CD4-positive, alpha-beta T cell treated with Interleukin-12 subunit alpha and Interleukin-12 subunit beta, for 1 hour (primary cell): ENCODE measurements at places on chromosomes 3 and 15.
A peak's percentile ranks its signal among the peaks of the same experiment; 100 is the strongest.

DNA sequence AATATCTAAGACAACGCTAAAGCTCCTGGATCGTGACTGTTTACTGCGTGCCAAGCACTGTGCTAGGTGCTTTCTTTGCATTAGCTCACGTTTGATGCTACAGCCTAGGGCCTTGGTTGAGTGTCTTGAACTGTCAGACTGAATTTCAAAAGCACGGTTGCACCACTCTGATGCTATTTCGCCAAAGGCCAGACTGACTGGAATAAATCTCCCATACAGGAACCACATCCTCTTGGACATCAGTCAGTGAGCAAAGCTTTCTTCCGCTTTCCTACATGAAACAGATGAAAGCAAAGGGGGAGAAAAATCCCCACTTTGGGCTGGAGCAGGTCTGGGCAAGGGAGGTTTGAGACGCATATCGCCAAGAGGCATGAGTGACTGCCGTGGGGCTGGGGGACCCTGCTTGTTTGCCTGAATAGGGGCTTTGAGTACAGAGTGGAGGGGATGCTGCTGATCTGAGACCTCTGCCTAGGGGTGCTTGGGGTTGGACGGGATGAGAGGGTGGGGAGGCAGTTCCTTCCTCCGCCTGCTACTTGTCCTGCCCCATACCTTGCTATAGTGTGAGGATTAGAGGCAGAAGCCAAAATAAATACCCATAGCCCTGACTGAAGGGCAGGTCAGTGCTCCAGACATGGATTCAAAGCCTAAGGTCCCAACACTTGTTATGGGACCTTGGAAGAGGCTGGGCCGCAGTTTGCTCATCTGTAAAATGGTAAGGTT, 5.3 kb downstream of the FGD5 start:
- no peak for DNase-seq

DNA sequence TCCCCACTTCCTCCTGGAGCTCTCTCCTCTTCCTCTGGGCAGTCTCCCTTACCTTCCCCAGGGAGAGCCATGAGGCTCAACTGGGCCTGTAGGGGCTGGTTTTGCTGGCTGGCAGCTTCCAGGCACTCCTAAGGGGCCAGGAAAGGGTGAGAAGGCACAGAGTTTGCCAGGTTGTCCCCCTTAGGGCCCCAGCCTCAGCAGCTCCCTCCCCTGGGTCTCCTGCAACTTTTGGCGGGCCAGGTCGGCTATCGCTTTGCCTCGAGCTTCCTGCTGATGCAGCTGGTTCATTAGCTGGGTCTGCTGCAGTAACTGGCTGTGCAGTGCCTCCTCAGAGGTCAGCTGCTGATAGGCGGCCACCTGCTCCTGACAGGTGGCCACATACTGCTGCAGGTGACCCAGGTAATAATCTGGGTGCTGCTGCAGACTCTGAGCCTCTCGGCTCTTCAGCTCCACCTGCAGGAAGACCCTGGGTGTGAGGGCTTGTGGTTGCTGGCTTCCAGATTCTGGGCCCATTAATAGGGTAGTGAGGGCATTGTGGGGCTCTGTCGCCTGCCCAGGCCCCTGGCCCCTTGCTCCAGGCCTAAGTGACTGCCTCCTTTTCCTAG, 29.7 kb upstream of the OR4F6 start:
- DNase-seq = peak; percentile 2

DNA sequence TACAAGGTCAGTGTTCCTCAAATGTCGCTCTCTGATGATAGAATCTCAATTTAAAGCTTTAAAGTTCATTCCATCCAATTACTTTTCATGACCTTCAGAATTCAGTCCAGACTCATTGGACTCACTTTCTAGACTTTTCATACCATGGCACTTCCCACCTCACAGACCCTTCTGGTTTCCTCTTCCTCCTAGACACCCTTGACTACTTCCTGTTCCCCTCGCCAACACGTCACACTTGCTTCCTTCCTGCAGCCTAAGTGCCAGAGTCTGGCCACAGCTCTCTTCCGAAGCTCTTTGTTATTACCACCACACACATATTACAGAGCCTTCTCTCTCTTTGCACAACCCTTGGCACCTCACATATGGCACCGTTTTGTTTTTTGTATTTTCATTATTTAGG, 59.1 kb upstream of the UMPS start:
- DNase-seq = peak; percentile 56

DNA sequence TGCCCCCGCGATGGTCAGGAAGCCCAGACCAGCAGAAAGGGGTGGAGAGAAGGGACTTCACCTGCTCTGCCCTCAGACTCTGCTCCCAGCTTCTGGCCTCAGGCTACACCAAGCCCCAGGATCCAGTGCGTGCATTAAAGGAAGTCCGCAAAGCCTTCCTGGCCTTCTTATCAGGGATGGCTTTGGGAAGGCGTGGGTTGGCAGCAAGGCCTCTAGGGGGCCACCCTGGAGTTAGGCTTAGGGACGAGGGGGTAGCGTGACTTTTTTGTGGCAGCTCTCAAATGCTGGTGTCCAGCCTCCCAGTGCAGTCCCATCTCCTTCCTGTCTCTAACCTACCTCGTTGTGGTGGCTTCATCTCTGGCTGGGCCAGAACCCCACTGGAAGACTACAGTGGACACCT, 18.9 kb upstream of the RPL29 start:
- no peak for DNase-seq

GRCh38 chr15:67098768-67099282, 33.4 kb downstream of the SMAD3 start:
- DNase-seq = no peak

DNA sequence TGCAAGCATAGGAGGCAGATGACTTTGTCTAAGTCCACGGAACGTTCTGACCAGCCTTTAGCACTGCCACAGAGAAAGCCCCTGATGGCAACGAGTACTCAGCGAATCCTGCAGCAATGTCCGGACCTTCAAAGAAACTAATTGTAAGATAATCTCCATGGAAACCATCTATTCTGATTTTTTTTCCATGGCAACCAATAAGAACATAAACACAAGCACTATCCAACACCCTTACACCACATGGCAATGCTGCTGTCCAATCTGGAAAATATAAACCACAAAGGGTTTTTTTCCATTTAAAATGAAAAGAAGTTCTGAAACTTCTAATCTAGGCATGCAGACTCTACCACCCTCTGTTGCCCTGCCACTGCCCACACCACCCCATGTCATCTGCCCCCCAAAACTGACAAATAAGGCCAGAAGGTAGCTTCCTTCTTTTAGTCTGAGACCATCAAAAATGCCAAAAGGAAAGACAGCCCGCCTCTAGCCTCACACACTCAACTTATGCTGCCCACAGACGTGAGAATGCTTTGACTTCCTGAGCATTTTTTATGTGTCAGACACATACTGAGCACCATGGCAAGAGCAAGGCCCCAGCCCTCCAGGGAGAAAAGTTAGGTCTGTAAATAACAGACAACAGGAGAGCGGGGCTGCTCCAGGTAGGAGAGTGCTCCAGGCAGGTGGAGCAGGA, 44.5 kb downstream of the POC1A start:
- no peak for DNase-seq

GRCh38 chr3:155392138-155392537, 98.7 kb upstream of the STRIT1 start:
- no peak for DNase-seq

GRCh38 chr3:42631620-42632019, 21.9 kb upstream of the ZBTB47 start:
- DNase-seq = no peak

- no peak for DNase-seq
These were observed 9.7 kb downstream of the GTF2E1 start for GRCh38 chr3:120752230-120752629.

- DNase-seq = no peak
These were observed 51.7 kb downstream of the SH3GL3 start for GRCh38 chr15:83498801-83499200.

DNA sequence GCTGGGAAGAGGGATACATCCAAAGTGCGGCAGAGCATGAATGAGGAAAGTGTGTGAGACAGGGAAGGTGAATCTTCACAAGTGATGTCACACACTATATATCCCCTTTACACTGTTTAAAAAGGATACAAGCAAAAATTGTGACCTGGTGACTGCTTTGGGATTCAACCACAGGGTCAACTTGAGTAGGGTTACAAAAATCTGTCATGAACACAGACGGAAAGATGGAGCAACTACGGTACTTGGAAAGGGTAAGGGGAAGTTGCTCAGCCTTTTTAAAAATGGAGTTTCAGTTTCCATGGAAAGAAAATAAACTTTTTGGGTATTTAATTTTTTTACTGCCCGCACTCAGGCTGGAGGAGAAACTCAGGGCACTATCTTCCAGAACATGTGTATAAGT, 60.3 kb downstream of the B3GNT5 start:
- no peak for DNase-seq

DNA sequence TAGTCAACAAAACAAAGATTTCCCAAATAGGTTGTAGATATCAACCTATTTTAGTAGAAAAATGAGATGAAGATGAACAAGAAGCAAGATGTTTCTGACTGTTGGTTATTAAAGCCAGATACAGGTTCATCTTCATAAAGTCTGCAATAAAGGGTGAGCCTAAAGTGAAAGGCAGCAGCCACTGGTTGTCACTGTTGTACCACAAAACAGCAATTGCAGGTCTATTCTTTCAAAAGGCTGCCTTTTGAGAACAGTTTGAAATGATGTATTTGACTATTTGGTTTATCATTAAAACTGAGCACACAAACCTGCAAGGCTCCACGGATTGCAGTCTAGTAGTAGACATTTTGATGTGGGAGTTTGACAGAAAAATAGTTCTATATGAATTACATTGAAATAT, 543.4 kb downstream of the GBE1 start:
- DNase-seq = no peak

DNA sequence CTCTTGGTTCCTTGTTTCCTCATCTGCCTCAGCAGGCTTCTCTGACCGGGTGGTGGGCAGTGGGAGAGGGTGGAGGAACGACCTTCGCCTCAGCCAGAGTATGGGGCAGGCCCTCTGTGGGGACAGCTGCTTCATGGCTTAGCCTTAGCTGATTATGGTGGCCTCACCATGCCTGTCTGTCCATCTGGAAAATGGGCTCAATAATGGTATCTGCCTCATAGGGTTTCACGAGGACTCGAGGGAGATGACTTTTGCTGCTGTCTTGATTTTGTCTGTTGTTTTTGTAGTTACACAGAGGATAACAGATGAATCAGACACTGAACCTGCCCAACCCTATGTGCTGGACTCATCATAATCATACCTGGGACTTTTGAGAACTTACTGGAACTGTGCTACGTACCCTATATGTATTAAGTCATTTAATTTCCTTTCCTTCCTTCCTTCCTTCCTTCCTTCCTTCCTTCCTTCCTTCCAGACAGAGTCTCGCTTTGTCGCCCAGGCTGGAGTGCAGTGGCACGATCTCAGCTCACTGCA, 46.5 kb downstream of the CDC25A start:
- no peak for DNase-seq

DNA sequence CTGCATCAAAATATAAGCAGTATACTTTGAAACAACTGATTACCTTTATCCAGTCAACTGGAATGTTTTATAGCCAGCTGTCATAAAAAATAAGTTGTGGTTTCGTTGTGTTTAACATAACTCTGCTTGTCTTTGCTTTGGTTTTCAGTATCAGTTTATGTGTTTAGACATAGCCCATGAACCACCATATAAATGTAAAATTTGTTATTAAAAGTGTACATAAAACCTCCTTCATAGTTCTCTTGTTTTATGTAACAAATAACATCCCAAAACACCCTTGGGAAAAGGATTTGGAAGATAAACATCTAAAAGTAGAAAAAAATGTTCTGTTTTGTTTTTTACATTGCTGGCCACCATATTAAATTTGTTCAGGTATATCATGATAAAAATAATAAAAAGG, 347.0 kb upstream of the PROK2 start:
- DNase-seq = no peak

- no peak for DNase-seq
These were observed 556.0 kb downstream of the ROBO1 start for GRCh38 chr3:79211586-79212359.

DNA sequence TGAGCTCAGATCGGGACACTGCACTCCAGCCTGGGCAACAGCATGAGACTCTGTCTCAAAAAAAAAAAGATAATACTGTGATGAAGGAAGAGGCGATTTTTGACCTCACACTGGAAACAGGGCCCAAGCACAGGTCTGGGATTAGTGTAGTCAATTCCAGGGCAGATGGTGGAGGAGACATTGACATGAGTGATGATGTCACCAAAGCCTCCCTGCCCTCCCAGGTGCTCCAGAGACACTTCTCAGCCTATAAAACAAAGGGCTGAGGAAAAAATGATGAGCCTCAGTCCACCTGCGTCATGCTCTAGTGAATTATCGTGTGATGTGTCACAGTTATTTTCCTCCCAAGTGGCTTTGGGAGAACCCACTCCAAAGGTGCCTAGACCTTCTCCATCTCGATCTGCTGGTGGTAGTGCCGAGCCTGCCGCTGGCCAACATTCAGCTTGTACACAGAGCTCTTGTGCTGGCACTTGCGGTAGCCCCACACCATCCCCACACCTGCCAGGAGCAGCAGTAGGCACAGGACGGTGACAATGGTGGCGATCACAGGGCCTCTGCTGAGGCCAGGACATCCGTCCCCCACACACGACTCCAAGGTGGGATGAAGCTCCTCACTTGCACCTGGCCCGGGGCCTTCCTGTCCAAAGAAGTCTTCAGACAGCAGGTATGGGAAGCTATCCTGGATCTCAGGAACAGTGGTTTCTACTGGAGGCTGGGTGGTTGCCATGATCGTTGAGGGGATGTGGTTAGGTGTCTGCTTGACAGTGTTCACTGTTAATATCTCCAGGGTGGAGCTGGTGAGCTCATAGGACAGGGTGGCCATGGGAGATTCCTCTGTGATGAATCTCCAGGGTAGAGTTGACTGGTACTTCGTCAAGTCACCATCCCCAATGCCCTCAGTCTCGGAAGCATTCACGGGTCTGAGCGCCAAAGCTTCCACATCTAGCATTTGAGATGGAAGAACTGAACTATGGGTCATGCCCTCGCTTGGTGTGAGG, 38.8 kb downstream of the CRTAP start:
- no peak for DNase-seq

DNA sequence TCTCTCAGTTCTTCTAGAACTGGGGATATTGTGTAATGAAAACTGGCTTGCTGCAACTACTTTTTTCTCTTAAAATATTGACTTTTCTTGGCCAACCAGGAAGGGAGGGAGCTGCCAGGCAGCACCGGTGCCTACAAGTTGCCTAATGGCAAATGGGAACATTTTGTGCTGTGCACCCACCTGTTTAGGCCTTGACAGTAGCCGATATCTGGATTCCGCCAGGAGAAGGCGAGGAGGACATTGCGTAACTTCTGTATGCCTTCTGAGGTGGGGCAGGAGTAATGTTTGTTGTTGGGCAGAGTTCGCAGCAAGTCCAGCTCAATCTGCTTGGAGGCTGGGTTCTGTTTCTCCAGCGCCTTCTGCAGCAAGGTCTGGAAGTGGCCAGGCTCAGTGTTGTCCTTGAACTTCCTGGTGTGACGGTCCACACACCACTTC, 64.9 kb downstream of the TBC1D2B start:
- no peak for DNase-seq
